ENCODE measurements at places on chromosomes 2 and 18.

GRCh38 chr2:43169099-43169945 lies 57.1 kb downstream of the ZFP36L2 start:
- no peak for DNase-seq

DNA sequence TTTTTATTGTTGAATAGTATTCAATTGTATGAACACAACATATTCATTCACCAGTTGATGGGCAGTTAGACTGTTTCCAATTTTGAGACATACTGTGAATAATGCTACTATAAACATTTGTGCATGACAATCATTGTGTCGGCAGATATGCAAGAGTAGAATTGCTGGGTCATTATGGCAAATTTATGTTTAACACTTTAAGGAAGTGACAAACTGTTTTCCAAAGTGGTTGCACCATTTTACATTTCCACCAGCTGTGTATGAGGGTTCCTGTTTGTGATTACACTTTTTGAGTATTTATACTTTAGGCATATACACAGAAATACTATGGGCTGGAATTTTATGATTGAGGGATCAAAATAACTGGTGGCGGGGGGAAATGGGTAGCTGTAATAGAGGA lies 61.2 kb downstream of the MAP4K3 start:
- DNase-seq, result no peak

DNA sequence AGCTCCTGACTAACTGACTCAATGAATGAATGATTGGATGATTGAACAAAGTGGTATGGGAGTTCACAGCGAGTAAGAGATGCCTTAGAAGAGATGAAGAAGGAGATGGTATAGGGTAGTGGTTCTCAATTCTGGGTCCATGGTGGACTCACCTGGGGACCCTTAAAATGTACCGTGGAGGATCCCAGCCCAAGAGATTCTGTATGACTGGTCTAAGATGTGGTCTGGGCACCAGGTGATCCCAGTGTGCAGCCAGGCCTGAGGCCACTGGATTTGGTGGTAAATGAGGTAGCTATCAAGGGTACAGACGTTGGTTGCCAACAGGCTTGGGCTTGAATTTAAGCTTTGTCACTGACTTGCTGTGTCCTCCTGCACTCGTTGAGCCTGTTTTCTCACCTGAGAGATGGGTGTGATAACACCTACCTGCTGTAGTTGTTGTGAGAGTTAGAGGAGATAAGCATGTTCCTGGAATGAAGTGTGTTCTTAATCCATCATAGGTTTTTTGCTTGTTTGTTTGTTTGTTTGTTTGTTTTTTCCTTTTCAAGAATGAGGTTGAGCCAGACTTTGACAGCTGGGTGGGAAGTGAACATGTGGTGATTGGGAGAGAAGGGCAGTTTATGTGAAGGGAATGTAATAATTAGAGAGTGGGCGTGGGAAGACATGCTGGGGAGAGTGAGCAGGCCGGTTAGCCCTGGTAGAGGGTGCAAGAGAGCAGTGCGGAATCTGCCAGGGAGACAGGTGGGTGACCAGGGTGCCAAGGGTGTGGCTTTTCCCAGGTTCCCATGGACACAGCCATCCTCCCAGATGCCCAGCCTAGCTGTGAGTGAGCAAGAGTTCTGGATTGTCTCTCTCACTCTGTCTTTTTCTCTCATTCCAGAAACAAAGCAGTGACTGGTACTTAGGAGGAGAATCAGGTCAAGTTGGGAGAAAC lies 31.4 kb upstream of the IL1B start:
- DNase-seq, result no peak

DNA sequence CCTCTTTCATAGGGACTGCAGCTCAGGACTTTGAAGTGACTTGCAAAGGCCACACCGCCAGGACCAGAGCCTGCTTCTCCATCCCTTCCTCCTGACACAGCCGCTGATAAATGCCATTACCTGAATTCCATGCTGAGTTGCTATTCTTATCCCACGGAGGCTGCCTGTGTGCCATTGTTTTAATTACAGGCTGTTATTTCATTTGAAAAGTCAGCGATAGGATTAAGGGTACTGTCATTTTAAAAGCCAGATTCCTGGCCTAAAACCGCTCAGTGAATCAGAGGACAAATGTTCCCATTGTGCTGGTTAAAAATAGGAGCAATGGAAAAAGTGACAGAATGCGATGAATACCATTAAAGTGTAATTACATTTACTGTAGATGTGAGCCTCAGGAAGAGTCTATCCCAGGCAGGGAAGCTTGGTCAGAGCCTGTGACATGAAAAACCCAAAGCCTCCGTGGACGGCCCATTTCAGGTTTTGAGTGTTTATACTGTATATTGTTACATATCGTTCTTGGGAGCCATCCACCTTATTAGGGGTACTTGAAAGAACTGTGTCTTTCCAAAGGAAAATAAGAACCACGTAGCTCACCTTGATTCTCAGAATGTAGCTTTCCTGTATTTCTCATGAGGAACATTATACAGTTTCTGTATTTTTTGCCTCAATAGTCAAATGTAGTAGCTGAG lies 41.3 kb downstream of the PDCL3 start:
- no peak for DNase-seq

DNA sequence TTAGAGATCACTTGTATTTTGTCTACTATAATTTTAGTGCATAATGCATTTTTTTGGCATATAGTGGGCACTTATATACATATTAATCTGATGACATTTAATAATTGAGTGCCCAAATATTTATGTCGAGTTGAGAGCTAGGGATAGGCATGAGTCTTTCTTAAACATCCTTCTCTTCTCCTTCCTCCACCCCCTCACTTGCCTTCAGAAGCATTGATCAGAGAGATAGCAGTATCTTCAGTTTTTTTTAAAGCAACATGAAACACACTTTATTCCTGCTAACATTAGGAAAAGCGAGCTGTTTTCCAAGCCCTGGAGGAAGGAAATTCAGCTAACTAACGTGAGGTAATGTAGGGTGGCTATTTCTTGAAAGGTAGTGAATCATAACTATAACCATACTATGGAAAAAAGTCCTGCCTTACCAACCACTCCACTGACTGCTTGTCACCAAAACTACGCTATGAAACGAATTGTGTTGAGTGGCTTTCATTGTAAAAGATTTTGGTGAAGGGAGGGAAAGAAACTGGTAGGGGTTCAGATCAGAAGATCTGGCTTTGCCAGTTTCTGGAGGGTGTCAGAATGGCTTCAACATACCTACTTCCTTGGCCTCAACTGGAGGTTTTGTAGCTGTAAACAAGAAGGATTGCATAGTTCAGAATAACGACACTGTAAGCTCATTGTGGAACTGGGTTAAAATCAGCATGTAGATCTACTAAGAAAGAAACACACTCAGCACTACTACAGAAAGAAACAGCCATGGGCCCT lies 2.3 kb upstream of the ITGA4 start:
- DNase-seq, result no peak

DNA sequence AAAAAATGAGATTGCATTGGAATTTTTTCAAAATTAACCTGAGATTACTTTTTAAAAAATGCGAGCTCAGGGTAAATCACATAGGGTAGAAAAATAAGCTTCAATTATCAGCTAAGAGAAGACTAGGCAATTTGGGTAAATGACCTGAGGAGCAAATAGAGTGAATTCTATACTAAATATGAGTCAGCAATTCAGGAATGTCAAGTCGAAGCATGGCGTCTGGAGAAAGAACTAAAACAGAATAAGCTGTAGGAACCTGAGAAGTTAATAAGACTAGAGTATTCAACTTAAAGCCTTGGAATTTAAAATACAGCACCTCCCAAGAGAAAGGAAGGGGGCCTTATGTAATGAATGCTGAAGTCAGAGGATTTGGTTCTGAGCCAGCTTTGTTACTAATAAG lies 487.0 kb downstream of the SUCLG1 start:
- no peak for DNase-seq

- DNase-seq, result no peak
These were observed 132.4 kb upstream of the RAB6C start for GRCh38 chr2:129847043-129847442.

GRCh38 chr2:72561621-72562318 lies 264.1 kb downstream of the EXOC6B start:
- DNase-seq, result no peak

DNA sequence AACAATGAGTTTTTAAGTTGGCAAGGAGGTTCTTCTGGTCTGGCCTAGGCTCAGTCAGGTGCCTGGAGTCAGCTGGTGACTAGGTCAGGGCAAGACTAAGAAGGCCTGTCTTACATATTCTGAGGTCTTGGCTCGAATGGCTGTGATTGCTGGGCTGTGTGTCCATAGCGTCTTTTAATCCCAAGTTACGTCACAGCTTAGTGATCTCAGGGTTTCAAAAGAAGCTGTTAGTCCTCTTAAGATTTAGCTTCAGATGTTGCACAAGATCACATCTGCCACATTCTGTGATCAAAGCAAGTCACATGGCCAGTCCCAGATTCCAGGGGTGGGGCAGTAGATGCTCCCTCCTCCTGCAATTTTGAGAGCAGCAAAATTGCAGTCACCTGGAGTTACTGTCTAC lies 61.3 kb downstream of the PKP4 start:
- no peak for DNase-seq

DNA sequence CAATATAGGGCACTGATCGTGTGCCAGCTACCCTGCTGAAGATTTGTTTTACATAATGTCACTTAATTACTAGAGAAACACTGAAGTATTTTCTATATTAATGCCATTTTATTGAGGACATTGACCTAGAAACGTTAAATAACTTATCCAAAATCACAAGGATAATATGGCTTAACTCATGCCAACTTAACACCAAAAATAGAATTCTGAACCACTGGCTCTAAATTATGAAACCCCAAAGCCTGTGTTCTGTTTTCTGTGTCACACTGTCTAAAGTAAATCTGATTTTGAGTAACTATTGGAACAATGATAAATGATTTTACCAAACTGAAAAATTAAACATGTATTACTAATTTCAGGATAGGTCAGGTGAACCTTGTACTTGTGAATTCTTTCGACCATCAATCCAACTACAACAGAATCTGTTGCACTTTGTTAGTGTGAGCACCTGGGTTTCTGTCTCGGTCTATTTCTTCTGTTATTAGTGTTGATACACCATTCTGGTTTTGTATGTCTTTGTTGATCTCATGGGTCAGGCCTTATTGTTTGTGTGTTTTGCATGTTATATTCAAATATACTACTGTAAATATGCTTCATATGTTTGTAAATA lies 48.2 kb upstream of the CCDC141 start:
- DNase-seq, result no peak

DNA sequence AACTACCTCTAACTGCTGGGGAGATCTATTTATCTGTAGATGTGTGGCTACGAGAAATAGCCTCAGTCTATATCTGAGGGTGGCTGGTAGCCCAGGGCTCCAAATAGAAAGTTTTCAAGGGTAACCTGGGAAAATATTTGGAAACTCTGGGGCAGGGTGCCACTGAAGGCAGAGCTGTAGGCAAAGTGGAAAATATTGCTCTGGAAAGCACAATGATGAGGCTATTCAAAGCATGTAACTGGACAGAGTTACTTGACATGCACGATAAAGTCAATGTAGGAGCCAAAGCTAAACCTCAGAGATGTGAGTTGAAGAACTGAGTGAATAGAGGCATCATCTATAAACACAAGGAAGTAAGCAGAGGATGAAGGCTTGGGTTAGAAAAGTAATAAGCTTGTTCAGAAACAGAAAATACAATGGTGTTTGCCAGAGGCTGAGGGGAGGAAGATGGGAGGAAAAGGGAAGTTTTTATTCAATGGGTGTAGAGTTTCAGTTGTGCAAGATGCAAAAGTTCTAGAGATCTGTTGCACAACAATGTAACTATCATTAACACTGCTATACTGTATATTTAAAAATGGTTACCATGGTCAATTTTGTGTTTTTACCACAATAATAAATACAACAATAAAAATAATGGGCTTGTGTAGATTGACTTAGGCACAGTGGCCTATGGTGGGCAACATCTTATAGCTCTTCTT lies 171.6 kb downstream of the MBD2 start:
- DNase-seq, result no peak

DNA sequence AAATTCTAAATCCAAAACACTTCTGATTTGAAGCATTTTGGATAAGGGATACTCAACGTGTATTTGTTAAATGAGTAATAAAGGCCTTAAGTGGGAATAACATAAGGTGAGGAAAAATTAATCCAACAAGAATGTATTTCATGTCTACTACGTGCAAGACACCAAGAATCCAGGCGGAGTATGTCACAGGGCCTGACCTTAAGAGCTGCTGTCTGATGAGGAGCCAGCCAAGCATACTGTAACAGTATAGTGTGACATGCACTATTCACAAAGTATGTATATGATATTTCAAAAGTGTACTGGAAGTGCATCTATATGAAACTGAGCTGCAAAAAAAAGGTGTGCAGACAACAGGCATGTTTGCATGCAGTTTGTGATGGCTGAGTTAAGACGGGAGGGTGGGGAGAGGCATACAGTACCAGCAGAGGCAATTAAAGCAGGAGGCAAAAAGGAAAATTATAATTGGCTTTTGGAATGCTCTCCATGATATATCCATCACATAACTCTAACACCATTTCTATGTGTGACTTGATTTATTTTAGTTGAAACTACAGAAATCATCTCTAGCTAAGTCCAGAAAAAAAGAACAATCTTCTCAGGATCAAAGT lies 18.2 kb downstream of the IWS1 start:
- no peak for DNase-seq

DNA sequence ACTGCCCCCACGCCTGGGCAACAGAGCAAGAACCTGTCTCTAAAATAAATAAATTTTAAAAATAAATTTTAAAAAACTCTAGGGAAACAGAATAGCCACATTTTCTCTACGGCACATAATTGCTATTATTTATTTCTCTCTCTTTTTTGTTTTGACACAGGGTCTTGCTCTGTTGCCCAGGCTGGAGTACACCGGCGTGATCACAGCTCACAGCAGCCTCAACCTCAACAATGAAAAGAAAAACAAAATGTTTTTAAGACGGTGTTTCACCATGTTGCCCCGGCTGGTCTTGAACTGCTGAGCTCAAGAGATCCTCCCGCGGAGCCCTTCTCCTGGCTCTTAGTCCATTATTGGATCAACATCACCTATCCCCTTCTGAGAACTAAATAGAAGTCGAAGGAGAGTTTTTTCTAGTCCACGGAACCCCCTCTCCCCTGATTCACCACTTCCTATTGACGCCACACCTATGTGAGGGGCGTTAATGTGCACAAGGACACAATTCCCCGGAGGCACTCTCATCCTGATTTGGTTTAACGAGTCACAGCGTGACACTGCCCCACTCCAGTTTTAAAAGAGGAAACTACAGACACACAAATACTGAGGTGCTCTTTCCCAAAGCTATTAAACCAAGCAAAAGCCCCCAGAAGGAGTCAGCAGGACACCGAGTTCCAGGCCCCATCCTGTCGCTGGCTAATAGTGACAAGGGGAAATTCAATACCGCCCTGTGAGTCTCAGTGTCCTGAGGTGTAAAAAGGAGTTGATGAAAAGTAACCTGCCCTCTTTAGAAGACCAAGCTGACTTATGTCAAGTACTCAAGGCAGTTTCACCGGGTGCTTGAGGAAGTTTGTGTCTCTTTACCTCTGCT lies 1.1 kb downstream of the NPC1 start:
- no peak for DNase-seq

DNA sequence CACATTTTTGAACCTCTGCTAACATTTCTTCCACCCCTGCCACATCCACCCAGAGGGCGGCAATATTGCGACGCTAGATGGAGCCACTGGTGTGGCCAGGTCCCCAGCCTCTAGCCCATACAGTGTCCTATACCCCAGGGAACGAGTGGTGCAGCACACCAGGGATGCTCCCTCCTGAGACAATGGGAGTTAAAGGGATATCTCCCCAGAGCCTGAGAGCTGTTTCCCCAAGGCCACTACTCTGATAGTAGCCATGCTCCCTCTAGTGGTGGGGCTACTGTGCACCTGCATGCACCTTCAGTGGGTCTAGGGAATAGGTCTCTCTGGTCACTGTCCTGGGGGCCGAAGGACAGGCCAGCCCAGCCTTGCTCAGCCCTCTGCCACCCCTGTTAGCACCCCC lies 336.4 kb upstream of the FSHR start:
- no peak for DNase-seq

GRCh38 chr2:128686497-128686859 lies 367.8 kb upstream of the HS6ST1 start:
- no peak for DNase-seq
